H1 (cell line): ENCODE measurements at places on chromosomes 7 and 10. TPM values are rescaled to one million over a fixed set of nuclear protein-coding genes. Genes with fewer than 3 reads are reported as not detected.

GRCh38 chr7:99380032-99380822 lies 5.7 kb downstream of the ARPC1B start:
- no peak for DNase-seq

DNA sequence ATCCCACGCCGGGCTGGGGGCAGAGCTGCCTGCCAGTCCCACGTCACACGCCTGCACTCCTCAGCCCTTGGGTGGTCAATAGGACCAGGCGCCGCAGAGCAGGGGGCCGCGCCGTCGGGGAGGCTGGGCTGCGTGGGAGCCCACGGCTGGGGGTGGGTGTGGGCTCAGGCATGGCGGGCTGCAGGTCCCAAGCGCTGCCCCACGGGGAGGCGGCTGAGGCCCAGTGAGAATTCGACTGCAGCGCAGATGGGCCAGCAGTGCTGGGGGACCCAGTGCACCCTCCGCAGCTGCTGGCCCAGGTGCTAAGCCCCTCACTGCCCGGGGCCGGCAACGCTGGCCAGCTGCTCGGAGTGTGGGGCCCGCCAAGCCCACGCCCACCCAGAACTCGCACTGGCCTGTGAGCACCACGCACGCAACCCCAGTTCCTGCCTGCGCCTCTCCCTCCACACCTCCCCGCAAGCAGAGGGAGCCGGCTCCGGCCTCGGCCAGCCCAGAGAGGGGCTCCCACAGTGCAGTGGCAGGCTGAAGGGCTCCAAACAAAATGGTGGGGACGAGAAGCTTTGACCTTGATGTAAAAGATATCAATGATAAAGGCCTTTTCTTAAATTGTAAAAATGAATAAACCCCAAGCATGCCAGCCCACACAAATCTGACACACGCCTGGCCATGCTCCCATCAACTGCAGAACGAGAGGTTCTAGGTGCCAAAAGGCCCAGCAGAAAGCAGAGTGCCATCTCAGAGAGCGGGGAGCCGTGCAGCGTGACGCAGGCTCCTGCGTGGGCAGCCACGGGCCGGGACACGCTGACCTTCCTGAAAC lies 255.5 kb downstream of the MAD1L1 start:
- DNase-seq: no peak

GRCh38 chr7:149716007-149716931 lies 57.1 kb downstream of the ZNF467 start:
- peak; percentile 41 for DNase-seq

- DNase-seq: no peak
Observed at GRCh38 chr10:5589661-5590511, 65.1 kb downstream of the CALML3 start.

- DNase-seq: no peak
Observed at GRCh38 chr7:13240349-13240748, 552.9 kb downstream of the ARL4A start.

GRCh38 chr7:51647486-51647885 lies 330.9 kb upstream of the COBL start:
- DNase-seq: no peak

- DNase-seq: no peak
Observed at GRCh38 chr7:842431-843031, 10.3 kb downstream of the SUN1 start.

GRCh38 chr10:102712089-102712488 lies 2.1 kb downstream of the ARL3 start:
- DNase-seq: no peak

- peak; percentile 36 for DNase-seq
Observed at GRCh38 chr7:158395780-158396278, 191.8 kb downstream of the PTPRN2 start.

DNA sequence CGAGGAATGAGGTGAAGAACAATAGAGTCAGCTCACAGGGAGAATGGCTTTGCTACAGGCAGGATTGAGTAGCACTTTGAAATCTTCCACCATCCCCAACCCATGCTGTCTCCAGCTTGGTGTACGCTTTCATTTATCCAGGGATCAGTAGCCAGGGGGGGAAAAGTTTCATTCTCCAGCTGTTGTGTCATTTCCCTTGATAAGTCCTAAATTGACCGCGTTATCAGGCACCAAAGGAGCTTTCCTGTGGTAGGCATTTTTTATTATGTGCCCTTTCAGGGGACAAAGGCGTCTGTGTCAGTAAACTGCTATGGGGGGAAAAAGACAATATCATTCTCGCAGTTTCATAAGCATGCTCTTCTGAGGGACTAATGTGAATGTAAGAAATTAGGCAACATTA lies 106.6 kb upstream of the YAE1 start:
- DNase-seq: no peak

DNA sequence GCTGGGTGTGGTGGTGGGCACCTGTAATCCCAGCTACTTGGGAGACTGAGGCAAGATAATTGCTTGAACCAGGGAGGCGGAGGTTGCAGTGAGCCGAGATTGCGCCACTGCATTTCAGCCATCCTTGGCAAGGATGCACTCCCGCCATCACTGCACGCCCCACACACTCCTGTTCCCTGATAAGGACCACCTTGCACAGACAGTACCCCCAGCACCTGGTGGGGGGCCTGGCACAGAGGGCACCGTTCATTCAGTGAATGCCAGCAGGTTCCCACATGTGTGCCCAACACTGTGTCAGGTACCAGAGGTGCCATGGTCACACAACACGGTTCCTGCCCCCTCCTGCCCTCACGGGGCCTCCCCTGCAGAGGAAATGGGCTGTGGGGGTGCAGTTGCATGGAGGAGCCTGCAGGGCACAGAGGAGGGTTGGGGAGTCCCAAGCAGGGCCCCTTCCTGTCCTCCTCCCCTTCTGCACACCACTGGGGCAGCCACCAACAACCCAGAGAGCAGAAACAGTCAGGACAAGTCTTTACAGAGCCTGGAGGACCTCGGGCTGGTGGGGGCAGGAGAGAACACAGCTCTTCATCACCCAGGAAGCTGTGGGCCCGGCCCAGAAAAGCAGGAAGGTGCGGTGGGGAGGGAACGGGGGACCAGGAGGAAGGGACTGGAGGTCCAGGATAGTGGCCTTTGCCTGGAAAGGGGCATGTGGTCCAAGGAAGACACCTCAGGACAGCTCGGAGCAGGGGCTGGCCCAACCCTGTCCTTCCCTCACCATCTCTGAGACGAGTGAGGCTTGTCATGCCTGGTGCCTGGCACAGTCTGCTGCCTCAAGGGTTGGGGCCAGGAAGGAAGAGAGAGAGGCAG lies 7.1 kb downstream of the CRYGN start:
- DNase-seq: peak; percentile 49

DNA sequence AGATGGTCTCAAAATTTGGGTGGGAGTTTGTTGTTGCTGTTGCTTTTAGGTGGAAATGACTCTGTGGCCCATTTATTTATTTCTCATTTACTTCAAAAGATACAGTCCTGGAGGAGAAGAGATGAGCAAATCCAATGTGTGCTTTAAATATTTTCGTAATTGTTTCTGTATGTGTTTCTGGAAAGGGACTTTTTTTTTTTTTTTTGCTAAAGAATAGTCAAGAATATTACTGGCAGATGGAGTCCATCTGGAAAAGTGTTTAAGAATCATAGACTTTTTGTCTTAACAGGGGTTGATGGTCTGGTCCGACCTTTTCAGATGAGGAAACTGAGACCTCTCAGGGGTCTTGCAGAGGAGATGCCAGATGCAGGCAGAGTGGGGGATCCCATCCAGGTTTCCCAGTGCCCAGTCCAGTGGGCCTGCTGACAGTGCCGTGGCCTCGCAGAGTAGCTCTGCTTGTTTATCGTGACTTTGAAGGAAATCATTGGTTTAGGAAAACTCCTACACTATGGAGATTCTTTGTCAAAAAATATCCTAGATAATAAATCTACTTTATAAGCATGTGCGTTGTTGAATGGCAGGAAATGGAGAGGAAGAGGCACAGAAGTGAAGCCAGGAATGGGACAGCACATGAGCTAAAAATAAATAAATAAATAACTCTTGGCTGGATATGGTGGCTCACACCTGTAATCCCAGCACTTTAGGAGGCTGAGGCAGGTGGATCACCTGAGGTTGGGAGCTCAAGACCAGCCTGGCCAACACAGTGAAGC lies 164.3 kb upstream of the SVIL start:
- DNase-seq: no peak

- no peak for DNase-seq
Observed at GRCh38 chr7:39529582-39529981, 36.6 kb upstream of the YAE1 start.

GRCh38 chr10:16439295-16439694 lies 2.5 kb downstream of the PTER start:
- no peak for DNase-seq

- no peak for DNase-seq
Observed at GRCh38 chr7:15674586-15674985, 11.9 kb downstream of the MEOX2 start.

- DNase-seq: no peak
Observed at GRCh38 chr10:89364531-89364930, 13.3 kb upstream of the IFIT1B start.

DNA sequence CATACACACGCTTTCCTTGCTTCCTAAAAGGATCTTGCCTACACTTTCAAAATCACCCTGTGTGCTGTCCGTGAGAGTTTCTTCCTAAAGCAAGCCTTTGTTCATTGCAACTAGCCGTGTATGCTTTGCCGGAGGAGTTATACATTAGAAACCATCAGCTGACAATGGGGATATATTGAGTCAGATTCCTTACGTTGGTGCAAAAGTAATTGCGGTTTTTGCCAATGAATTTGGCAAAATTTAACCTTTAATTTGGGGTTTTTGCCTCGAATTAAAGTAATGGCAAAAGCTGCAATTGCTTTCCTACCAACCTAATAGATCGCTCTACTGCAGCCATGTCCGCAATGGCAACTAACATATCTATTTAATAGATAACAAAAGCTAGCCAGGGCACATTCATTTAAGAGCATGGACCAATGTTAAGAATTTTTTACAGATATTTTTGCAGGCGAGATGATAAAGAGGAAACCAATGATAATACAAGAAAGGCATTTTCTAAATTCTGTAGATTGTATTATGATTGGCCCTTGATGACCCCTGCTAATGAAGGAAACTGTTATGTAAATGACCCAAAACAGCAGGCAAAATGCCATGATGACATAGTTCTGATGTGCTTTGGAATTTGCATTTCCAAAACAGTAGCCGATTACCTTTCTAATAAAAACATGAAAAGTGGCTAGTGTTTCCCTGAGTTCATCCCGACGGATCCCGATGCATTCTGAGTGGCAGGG lies 184.8 kb upstream of the NRP1 start:
- no peak for DNase-seq

DNA sequence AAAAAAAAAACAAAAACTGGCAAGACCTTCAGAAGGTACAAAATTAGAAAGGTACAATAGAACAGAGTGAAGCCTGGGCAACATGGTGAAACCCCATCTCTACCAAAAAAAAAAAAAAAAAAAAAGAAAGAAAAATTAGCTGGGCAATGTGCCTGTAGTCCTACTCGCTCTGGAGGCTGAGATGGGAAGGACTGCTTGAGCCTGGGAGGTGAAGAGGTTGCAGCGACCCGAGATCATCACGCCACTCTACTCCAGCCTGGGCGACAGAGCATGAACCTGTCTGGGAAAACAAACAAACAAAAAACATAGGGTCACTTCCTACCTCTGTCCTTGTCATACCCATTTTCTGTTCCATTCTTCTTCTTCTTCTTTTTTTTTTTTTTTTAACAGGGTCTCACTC lies 45.6 kb upstream of the DLG5 start:
- DNase-seq: no peak

GRCh38 chr7:23062452-23062851 lies 43.1 kb upstream of the KLHL7 start:
- no peak for DNase-seq

Gene GUSB
- total RNA-seq: 41.4 and 43.6 TPM in 2 replicates

Gene SAP25
- total RNA-seq: 5.4 and 5.8 TPM in 2 replicates

Gene TMEM176B
- total RNA-seq: 1.2 TPM in 2 replicates

Gene HSPA14
- 32.9 and 36.4 TPM in 2 replicates for total RNA-seq

Gene STEAP2
- total RNA-seq: 17.4 and 18.4 TPM in 2 replicates

Gene NPSR1
- not detected in 2 replicates for total RNA-seq

Gene CPA2
- 0.31 TPM in 1 of 2 replicates, not detected in the other for total RNA-seq

Gene C10orf62
- not detected in 2 replicates for total RNA-seq

Gene PKD2L1
- 0.17 and 0.20 TPM in 2 replicates for total RNA-seq

Gene STEAP1
- total RNA-seq: 8.1 and 9.5 TPM in 2 replicates

Gene AGR2
- total RNA-seq: not detected in 2 replicates

Gene TAS2R3
- 0.59 and 0.99 TPM in 2 replicates for total RNA-seq

Gene SEMA3E
- 0.93 and 1.9 TPM in 2 replicates for total RNA-seq

Gene PTEN
- total RNA-seq: 48.7 and 51.2 TPM in 2 replicates

Gene TAC1
- total RNA-seq: 4.0 and 4.3 TPM in 2 replicates
